Heart left ventricle (tissue), 16 donors: ENCODE measurements at places on chromosomes 13 and 19. TPM values are rescaled to one million over a fixed set of nuclear protein-coding genes. Genes with fewer than 3 reads are reported as not detected.

Gene UBXN6
- 90.7 TPM for total RNA-seq

Gene TMEM205
- 80.7 TPM for total RNA-seq

Gene CRYL1
- total RNA-seq, result 22.3 TPM

Gene MEF2B
- total RNA-seq, result 0.23 TPM

Gene MYCBP2
- total RNA-seq, result 70.5 TPM

Gene TEX26
- not detected for total RNA-seq

Gene FZR1
- 41.0 TPM for total RNA-seq

Gene ZNRF4
- not detected for total RNA-seq

Gene MAP4K1
- total RNA-seq, result 9.9 TPM

GRCh38 chr13:77048681-77049080, 21.7 kb upstream of the FBXL3 start:
- no peaks in the 10 kb centered on the region for H3K4me1 ChIP-seq
- H3K36me3 ChIP-seq, result peaks cover 56% of the 10 kb centered on the region
- no peak overlapping the region for H3K27ac ChIP-seq
- no peak for DNase-seq
- H3K4me3 ChIP-seq, result no peak overlapping the region

GRCh38 chr19:45852983-45853382, 10.0 kb downstream of the SYMPK start:
- no peaks in the 10 kb centered on the region for H3K4me1 ChIP-seq
- peaks cover 93% of the 10 kb centered on the region for H3K36me3 ChIP-seq
- H3K27ac ChIP-seq, result no peak overlapping the region

DNA sequence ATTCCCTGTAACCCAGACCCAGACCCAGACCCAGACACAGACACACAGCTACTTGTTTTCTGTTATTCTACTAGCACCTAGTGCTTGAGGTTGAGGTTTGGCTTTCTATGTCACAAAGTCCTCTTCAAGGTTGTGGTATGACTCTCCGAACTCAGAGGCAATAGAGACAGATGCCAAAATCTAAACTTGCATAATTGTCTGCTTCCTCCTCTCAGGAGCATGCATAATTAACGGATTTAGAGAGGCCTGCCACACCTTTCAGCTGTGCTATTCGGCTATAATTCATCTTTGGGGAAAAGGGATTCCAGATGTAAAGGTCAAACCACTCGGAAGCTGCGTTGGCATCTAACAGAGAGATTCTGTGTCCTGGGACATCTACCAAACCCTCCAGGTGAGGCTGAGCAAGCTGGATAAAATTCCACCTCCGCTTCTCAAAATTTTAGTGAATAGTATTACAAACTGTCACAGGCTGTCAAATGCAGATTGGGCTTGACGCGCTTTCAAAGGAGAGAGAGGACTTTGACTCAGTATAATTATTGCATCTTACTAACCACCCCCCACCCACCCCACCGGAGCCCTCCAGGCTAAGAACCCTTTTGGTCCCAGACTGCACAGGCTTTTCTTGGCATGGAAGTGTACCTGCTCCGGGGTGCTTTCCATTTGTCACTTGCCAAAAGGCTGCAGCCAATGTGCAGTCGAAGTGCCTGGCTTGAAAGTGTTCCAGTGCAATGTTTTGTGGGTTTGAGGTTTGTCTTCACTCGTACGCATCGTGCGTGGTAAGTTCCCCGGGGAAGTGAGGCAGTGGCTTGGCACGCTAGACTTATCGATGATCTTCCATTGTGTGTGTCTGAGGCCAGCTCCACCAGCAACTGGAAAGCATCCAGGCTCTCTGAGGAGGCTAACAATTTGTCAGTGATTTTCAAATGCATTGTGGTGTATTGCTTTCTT, 194.1 kb downstream of the TDRD3 start:
- H3K27me3 ChIP-seq, result no peaks in the 10 kb centered on the region
- no peak for DNase-seq
- no peak overlapping the region for H3K4me3 ChIP-seq
- no peaks in the 10 kb centered on the region for H3K36me3 ChIP-seq
- no peaks in the 10 kb centered on the region for H3K4me1 ChIP-seq

GRCh38 chr13:49108196-49108595, 111.9 kb upstream of the MLNR start:
- H3K4me1 ChIP-seq, result peaks cover 3% of the 10 kb centered on the region
- DNase-seq, result no peak
- H3K4me3 ChIP-seq, result no peak overlapping the region
- no peak overlapping the region for H3K27ac ChIP-seq

GRCh38 chr13:56893843-56894242, 246.9 kb upstream of the PRR20A start:
- no peak for DNase-seq
- no peaks in the 10 kb centered on the region for H3K36me3 ChIP-seq
- no peaks in the 10 kb centered on the region for H3K4me1 ChIP-seq

- H3K27me3 ChIP-seq, result no peaks in the 10 kb centered on the region
- peaks cover 52% of the 10 kb centered on the region for H3K36me3 ChIP-seq
- H3K27ac ChIP-seq, result no peak overlapping the region
- no peaks in the 10 kb centered on the region for H3K4me1 ChIP-seq
Measured at GRCh38 chr19:37227996-37228395, 10.0 kb downstream of the ZNF383 start.

DNA sequence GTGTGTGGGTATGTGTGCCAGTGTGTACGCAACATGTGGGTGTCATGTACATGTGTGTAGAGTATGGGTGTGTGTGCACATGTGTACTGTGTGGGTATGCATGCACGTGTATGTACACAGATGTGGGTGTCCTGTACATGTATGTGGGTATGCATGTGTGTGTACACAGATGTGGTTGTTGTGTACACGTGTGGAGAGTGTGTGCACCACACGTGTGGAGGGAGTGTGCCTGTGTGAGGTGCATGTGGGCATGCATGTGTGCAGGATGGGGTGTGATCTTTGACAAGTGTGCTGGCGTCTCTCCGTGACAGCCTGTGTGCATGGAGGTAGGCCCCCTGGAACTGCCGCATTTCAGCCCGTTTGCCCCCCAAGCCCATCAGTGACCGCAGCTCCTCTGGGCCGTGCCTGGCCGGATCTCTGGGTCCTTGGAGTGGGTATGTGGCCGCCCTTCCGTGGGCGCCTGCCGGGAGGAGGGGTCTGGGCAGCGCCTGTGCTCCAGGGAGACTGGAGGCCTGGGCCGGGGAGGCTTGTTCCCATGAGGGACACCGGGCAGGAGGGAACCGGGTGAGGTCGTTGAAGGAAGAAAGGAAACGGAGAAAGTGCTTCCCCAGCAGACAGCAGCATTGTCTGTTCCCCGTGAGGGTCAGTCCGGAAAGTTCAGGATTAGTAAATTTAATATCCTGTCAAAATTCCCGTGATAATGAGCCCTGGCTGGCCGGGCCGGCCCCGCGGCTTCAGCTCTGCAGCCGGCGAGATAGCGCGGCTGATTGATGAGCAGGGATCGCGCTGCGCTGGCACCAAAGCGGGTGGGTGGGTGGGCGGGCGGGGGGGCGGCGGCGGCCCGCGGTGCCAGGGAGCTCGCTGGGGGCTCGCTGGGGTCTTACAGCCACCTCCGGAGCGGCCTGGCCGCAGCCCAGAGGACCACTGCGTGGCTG, 91.1 kb upstream of the SOX1 start:
- H3K27me3 ChIP-seq, result peaks cover 14% of the 10 kb centered on the region
- no peaks in the 10 kb centered on the region for H3K36me3 ChIP-seq
- DNase-seq, result no peak
- H3K27ac ChIP-seq, result no peak overlapping the region
- peaks cover 14% of the 10 kb centered on the region for H3K4me1 ChIP-seq

DNA sequence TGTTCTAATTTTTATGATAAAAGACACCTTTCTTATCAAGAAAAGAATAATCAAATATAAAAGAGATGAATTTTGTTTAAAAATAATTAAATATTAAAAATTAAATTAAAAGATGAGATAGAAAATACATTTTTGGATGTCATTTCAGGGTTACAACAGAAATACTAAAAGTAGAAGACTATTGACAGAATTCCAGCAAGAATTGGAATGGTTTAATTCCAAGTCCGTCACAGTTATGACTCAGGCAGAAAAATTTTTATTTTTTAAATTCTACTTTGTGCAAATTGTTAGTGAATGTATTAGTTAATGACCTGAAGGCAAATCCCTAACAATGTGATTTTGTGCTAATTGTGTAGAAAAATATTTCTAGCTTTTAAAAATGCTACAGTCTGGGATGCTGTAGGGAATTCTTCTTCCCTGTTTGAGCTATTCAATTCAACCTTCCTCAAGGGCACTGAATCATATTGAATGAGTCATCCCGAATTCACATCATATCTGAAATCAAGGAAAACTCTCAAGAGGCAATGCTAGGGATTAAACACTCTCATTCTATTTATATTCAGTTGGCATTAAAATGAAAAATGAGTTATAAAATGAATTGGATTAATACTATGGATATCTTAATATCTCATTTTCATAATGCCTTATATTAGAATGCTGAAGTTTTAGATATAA, 633.5 kb upstream of the ATXN8OS start:
- no peaks in the 10 kb centered on the region for H3K4me1 ChIP-seq
- H3K27ac ChIP-seq, result no peak overlapping the region
- no peaks in the 10 kb centered on the region for H3K36me3 ChIP-seq
- no peak for DNase-seq
